ENCODE measurements at places on chromosomes 3 and 15.

DNA sequence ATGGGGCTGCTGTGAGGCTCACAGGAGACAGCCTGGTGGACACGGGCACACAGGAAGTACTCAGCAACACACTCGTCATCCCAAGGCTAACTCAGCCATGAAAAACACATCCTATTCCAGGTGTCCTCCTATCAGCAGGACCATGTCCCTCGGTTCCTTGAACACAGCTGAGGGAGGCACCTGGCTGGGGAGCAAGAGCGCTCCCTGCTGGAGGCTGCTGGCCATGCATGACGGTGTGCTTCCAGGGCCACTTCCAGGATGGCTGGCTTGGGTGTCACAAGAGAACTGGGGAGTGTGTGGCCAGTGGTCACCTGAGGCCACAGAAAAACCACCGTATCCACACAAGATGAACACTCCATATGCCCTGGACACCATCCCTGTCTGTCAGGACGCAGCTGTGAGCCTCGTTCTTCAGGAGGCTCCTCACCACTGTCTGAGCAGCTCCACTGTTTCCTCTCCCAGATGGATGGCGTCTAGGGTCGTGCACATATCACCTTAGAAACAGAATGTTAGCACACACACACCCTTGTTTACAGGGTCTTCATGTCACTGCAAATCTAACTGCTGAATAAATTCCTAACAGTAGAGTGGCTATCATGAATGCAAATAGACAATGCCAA is 31.0 kb downstream of the POC1A start:
- peak; percentile 57 for DNase-seq

- no peak for DNase-seq
Observed at GRCh38 chr3:11400213-11400612, 128.0 kb downstream of the ATG7 start.

DNA sequence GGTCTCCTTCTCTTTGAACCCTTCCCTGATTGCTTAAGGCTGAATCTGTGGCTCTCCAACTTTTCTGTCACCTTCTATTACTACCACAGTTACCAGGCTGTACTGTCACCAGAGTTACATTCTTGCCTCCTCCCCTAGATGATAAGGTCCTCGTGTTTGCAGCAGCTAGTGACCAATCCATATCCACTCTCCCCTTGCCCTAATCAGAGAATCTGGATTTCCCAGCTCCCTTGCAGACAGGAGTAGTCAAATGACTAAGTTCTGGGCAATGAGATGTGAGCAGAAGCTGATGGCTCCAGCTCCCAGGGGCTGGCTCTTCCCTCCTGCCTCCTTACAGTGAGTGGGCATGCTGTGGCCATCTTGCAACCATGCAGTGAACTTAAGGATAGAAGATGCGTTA is 95.4 kb upstream of the VGLL4 start:
- DNase-seq, result no peak

DNA sequence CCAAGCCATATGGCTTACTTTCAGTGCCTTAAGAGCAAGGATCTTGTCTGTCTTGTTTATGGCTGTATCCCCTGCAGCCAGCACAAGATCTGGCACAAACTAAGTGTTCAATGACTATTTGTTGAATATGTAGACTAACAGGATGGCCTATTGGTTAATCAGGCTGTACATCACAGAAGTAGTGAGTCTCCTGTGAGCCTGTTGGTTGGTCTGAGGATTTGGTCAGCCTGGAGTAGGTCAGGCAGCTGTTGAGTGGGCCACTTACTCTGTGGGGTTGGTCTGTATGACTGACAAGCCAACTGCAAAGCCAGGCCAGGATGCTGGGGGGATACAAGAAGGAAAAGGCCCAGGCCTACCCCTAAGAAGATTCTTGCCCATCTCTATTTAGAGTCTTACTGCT is 33.4 kb upstream of the CILP start:
- no peak for DNase-seq

GRCh38 chr3:167843886-167844285 is 108.4 kb downstream of the SERPINI1 start:
- DNase-seq, result no peak

DNA sequence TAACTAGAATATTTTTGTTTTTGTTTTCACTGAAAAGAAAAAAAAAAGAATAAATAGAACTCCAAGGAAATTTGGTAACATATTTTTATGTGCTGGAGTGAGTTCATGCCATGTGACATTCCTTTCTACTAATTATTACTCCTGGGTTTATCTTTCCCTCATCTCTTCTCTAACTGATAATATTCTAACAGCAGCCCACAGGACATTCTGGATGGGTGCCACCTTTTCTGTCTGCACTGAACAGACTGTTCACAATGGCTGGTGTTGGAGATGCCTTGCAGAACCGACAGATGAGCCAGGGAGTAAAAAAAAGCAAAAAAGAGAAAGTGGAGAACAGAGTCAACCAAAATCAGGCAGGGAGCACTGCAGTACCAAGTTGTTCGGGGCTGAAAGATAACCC is 151.3 kb downstream of the OR4M2 start:
- no peak for DNase-seq

DNA sequence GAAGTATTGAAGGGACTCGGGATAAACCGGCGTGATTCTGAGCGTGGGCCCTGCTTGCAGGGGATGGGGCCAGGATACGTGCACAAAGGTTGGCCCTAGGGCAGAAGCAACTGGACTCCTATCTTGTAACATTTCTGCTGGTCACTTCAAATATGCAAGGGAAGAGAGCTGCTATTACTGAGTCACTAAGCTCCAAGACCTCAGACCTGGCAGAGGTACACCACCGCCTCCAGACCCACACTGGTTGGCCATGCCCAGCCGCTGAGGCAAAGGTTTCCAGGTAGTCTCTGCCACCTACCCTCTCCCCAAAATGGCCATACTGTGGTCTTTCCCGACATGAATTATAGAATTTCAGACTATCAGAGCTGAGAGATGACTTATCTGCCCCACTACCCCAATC is 13.4 kb upstream of the STRA6 start:
- no peak for DNase-seq

GRCh38 chr3:103953796-103954195 is 1412.9 kb upstream of the ALCAM start:
- DNase-seq, result no peak

DNA sequence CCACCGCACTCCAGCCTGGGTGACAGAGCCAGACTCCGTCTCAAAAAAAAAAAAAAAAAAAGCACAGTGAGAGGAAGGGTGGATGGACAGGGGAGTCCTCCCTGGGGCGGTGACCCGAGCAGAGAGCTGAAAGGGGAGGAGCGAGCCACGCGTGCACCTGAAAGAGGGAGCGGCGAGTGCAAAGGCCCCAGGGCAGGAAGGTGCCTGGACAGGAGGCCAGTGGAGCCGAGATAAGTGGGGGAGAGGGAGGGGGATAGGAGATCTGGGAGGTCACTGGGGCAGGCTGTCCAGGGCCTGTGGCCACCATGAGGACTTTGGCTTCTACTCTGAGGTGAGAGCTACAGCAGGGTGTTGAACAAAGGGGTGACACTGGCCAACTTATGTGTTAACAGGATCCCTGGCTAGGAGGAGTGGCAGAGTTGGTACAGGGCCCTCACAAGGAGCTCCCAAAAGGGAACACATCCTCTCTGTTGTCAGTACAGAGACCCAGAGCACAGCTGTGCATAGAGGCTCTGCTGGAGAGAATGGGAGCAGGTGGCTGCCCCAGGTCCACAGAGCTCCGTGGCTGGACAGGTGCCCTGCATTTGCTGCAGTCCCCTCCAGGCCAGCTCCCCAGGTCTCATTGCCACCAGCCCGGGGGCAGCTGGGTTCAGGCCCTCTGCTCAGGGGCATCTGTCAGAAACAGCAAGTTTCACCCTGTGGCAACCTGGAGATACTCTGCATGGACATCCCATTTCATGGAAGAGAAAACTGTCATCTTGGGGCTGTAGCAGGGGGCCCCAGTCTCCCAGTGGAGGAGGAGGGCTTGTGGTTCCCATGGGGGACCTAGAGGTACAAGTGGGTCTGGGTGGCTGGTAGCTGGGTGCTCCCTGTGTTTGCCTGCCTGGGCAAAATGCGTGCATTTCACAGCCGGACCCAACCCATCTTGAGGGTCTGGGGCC is 28.5 kb downstream of the FBLN2 start:
- DNase-seq, result no peak

DNA sequence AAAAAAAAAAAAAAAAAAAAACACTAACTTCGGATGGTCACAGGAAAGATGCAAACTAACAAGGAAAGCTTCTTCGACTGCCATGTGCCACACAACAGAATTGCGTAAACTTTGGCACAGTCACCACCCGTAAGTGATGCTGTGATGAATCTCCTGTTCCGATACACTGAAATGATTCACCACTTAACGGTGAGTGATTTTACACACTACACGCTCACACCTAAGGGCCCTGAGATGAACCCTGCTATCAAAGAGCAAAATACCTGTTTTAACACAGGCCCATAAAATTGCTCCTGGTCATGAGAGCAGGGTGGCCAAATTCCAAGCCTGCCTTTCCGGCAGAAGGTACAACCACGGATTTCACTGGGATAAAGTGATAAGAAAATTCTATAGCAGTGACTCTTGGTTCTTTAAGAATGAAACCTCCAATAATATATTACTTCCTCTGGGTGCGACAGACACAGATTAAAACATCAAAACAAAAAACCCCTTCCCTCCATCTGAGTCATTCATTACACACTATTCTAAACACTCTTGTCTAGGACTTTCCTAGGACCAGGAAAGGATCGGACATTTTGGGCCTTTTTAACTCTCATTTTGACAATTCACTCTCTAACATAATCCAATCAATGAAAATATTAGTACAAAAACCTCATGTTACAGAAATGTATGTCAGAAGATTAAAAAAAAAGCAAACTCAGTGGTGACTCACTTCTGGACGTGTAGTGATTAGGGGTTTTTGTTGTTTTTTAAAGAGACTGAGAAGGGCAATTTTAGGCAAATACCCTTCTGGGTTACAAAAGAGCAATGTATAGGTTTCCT is 28.3 kb downstream of the LRIG1 start:
- DNase-seq, result peak; percentile 65

- DNase-seq, result peak; percentile 82
Observed at GRCh38 chr3:50189274-50189673, 2.1 kb upstream of the GNAT1 start.

DNA sequence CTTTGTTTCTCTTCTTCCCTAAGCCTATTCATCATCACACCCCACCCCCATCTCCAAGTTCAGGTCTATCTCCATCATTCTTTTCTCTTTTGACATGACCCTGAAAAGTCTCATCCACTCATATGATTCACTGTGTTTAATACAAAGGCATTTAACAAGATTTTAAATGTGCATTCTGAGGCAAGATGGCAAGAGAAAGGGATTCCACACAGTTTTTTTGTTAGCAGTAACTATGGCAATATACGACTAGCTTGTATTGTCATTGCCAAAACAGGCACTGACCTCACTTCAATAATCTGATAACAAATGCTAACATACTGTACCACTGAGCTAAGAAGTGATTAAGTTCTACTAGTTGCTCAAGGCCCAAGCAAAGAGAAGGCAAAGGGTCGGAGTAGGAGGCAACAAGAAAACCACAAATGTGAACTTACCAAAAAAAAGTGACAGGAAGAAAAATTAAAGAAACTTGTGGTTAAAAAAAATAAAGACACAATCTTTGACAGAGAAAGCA is 53.2 kb downstream of the FBN1 start:
- DNase-seq, result peak; percentile 96

- DNase-seq, result no peak
Observed at GRCh38 chr3:195221015-195221853, 49.7 kb downstream of the XXYLT1 start.

- DNase-seq, result peak; percentile 64
Observed at GRCh38 chr3:61632568-61633175, 71.3 kb downstream of the PTPRG start.

GRCh38 chr15:50939911-50940310 is 31.4 kb downstream of the AP4E1 start:
- DNase-seq, result peak; percentile 13

GRCh38 chr3:63351159-63352007 is 73.3 kb downstream of the SYNPR start:
- peak; percentile 72 for DNase-seq

DNA sequence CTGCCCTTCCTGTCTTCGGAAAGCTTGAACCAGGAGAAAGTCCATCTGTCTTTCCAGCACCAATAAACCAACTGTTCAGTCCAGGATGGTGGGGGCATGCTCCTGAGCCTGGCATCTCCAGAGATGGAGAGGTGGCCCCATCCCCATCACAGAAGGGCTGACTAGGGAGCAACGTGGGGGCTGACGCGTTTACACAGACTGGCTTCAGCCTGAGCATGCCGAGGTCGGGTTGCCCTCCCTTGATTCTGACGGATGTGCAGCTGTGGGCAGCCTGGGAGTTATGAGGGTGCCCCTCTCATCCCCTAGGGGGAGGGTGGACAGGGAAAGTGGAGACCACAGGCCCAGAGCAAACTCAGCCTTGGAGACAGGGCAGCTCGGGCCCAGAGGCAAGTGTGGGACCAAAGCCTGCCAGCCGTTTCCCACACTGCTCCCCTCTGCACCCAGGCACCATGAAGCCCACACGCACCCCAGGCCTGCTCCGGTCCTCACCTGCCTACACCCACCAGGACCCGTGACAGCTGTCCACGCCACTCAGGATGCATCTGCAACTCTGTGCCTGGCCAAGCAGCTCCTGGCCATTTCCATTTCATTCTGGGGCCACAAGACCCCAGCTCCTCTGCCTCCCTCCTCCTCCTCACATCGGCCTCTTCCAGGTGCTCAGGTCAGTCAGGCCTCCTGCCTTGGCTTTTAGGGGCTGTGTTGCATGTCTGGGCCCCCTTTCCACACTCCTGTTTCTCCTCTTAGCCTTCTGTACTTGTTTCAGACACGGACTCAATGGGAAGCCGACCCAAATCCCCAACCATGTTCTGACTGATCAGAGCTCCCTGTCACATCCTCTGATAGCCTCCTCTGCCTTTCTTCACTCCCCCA is 48.2 kb upstream of the SLC41A3 start:
- no peak for DNase-seq
